ENCODE measurements at places on chromosomes 2 and 18. TPM values are rescaled to one million over a fixed set of nuclear protein-coding genes. Genes with fewer than 3 reads are reported as not detected.

The TPRKB gene
- 49.8 TPM for total RNA-seq

The IL1F10 gene
- total RNA-seq, result not detected

The ASPRV1 gene
- 0.14 TPM for total RNA-seq

DNA sequence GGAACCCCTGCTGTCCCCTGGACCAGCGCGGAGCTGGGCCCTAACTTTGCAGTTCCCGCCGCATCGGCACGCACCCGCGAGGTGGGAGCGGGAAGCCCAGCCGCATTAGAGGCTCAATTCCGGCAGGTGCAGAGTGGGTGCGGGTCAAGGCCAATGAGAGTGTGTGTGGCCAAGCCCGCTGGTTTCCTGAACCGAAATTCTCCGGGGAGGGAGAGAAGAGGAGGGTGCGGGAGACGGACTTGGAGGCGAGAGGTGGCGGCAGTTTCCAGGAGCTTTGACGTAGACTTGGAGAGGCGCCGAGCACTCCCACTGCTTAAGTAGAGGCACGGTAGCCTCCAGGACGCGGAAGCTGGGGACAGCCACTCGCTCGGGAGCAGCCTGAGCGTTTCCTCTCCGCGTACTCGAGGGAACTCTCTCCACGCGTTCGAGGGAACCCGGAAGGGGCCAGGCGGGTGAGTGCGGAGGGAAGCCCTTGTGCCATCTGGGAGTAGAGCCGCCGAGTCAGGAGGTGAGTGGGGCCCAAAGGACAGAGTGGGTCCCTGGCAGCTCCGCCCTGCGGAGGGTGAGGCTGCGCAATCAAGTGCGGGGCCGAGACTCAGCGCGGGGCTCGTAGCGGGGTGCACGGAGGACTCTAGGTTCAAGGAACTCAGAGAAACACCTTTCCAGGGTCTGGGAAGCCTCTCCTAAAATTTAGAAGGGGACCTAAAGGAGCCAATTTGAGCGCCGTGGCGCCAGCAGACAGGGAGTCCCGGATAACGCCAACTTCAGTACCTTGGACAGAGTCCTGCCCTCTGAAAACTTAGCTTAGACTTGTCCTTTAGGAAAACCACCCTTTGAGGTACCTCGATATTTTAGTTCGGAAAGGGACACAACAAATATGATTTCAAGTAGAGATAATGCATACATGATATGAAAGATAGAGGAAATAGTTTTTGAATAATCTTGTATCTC is at the start of gene FAM237A:
FAM237A (plus strand) TSS at position 413 of the 951 bp plus-strand sequence. CDS start 1,750 bp downstream, outside the sequence.
- peak; percentile 13 for DNase-seq

GRCh38 chr2:110940376-110940910 is 180.3 kb upstream of the BCL2L11 start:
- DNase-seq, result no peak

DNA sequence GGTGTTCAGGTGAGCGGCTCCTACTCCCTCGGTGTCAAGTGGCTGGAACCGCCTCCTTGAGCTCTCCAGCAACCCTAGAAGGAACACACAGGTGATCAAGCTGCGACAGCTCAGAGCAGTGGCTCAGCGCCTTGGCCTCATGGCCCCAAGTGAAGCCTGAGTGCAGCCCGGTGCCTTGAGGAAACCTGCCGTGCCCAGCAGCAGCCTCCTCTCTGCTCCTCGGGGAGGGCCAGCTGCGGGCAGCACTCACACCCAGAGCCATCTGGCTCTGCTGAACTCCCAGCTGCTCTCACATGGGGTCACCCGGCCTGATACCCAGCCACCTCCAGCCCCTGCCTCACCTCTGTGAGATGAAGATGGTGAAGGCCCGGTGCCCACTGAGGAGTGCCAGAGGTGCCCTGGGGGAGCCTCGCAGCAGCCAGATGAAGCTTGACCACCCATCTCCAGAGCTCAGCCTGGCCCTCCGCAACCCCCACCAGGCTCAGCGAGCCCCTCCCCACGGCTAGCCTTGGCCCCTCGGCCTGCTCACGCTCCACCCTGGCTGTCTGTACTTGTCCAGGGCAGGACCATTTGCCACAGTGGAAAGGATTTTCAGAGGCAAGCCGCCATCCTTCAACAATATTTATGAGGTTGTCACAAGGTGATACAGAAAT is 70.6 kb upstream of the RAB6C start:
- no peak for DNase-seq

DNA sequence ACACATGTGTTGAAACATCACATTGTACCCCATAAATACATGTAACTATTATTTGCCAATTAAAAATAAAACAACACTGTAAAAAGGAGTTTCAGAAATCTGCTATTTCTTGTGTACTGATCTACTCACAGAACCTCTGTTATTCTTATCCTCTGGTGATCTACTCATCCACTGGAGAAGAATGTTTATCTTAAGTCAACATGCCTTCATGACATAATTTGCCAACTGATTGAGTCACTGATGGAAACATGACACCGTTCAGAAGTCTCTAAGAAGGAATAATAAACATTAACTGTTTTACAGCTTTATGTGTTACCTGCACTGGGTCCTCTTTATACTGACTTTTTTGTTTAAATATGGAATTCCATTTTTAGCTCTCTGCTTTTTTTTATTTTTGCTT is 555.2 kb downstream of the DCDC2C start:
- DNase-seq, result no peak

DNA sequence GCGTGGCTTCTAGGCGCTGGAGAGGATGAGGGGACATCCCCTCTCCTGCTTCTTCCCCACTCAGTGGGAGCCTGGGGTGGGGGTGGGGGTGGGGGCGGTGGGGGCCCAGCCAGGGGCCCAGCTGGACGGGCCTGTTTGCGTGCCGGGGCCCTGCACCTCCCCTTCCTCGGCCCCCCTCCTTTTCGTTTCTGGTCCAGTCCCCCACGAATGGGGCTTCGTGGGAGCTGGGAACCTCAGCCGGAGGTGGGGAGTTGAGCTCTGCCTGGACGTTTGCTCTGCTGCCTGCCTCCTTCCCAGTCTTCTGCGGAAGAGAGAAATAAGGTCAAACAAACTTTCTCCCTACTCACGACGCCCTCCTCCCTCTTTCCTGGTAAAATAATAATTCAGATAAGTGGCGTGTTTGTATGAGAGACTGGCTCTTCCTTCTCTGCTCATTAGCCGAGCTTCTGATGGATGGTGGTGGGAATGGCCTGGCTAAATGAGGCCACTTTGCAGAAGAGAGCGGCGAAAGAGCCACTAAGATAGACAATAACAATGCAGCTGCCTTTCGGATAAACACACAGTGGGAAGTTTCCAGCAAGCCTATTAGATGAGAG is 782 bp downstream of the MTA3 start:
- no peak for DNase-seq

GRCh38 chr2:8241317-8241716 is 440.5 kb upstream of the ID2 start:
- no peak for DNase-seq

DNA sequence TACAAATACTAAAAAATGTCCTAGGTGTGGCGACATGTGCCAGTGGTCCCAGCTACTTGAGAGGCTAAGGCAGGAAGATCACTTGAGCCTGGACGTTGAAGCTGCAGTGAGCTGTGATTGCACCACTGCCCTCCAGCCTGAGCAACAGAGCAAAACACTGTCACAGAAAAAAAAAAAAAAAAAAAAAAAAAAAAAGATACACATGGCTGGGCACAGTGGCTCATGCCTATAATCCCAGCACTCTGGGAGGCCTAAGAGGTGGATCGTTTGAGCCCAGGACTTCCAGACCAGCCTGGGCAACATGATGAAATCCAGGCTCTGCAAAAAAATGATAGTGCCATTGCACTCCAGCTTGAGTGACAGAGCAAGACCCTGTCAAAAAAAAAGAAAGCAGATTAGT is 13.7 kb downstream of the KANSL1L start:
- DNase-seq, result no peak

DNA sequence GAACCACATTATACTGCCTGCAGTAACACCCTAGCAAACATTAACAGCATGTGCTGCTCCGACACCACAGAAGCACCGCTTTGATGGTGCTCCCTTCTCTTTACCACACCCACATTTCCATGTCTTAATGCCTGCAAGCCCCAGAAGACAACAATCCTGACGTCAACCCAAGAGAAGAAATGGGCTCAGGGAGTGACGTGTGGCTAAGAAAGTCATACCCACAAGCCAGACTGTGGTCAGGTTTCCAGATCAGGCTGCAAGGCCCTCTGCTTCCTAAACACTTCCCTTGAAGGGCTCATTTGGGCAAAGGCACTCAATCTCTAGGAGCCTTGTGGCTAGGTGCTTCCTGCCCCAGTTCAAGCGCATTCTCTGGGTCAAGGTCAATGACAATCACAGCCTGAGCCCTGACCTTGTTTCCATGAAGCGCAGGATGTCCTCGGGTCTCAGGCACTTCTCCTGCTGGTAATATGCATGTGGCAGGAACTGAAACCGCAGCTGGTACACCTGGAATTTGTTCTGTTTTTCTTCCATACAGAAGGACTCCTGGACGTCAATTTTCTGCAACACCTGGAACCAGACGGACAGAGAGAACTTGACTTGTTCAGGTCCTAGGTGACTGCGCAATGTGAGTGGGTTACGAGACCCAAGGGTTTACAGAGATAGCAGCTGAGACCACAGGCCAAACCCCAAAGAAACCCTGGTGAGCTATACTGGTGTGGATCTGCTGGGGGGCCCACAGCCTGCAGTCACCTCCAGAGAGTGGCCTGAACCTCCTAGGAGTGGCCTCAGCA is 67.2 kb downstream of the POLR1A start:
- peak; percentile 95 for DNase-seq

GRCh38 chr18:61852496-61852895 is 40.3 kb downstream of the RNF152 start:
- DNase-seq, result no peak

DNA sequence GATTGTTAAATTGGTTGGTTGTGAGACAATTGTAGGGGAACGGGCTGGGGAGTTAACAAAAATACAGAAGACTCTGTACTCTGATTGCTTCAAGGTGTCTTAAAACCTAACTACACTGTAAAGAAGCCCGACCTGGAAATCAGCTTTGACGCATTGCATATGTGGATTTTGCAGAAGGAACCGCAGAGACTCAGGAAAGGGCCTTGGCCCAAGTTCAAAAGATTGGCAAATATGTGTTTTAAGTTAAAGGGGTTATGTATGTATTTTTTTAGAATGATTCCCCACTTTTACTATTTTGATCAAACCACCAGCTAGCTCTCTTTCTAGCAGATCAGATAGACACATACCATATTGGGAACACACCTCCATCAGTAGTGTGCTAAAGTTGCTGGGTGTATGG is 18.0 kb upstream of the EDAR start:
- DNase-seq, result no peak

DNA sequence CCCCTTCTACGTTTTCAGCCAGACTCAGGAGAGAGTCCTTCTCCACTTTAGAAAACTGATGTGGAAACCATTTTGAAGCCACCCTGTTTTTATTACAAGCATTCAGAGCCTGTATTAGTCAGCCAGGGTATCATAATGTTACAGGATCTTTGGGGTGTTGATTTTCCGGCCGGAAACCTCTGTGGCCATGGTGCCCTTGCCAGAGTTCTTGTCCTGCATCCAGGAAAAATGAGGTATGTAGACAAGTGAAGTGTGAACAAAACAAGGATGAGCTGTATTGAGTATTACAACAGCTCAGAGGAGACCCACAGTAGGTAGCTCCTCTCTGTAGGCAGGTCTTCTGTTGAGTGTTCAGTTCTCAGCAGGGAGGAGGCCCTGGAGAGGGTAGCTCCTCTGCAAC is 241.0 kb upstream of the COPS8 start:
- no peak for DNase-seq

DNA sequence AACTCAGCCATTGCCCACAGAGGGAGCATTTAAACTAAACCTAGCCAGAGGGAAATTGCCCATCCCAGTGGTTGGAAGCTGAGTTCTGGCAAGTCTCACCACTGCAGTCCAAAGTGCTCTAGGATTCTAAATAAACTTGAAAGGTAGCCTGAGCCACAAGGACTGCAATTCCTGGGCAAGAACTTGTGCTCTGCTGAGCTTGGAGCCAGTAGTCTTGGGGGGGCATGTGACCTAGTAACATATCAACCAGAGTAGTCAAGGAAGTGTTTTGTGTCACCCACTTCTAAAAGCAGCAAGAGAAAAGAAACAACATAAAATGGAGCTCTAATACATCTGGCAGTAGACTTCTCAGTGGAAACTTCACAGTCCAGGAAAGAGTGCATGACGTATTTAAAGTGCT is 167.0 kb downstream of the PTH2R start:
- DNase-seq, result no peak

GRCh38 chr2:134772493-134773169 is 53.8 kb upstream of the TMEM163 start:
- no peak for DNase-seq

- DNase-seq, result peak; percentile 26
Observed at GRCh38 chr2:63827749-63828148, 13.9 kb upstream of the UGP2 start.

GRCh38 chr2:12207491-12207890 is 461.1 kb downstream of the LPIN1 start:
- no peak for DNase-seq

DNA sequence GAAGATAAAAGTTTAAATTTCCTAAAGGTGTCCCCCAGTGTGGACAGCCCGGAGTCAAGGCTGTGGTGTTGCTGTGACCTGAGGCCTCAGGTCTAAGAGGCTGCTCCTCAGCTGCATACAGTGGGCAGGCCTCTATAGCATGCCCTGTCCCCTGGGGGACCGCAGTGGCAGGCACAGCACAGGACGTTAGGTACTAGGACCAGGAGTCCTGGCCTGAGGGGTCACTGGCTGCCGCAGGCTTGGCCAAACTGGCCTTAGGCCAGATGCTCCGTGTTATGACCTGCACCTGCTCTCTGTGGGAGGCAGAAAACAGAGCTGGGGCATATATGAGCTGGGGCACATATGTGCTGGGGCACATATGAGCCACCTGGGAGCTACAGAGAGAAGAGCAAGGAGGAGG is 21.2 kb upstream of the MAL start:
- DNase-seq, result no peak

- no peak for DNase-seq
Observed at GRCh38 chr2:168194784-168195522, 52.4 kb downstream of the STK39 start.

- no peak for DNase-seq
Observed at GRCh38 chr2:173860082-173860481, 105.1 kb downstream of the SP3 start.

DNA sequence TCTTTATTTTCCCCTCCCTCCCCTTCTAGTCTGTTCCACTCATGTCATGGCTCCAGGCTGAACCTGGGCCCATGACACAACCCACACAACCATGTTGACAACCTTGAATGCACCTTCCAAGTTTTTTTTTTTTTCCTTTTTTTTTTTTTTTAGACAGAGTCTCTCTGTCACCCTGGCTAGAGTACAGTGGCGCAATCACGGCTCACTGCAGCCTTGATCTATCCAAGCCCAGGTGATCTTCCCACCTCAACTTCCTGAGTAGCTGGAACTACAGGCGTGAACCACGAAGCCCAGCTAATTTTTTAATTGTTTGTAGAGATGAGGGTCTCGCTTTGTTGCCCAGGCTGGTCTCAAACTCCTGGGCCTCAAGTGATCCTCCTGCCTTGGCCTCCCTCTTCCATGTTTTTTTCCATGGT is 21.9 kb upstream of the ROCK2 start:
- DNase-seq, result no peak

GRCh38 chr2:231250146-231250545 is 51.7 kb downstream of the ARMC9 start:
- no peak for DNase-seq

- DNase-seq, result no peak
Observed at GRCh38 chr2:147603876-147604275, 241.0 kb upstream of the ACVR2A start.

GRCh38 chr2:38233231-38233983 is 143.7 kb downstream of the ATL2 start:
- DNase-seq, result no peak
